H9 (cell line): ENCODE measurements at places on chromosomes 3 and 15. TPM values are rescaled to one million over a fixed set of nuclear protein-coding genes. Genes with fewer than 3 reads are reported as not detected.
A peak's percentile ranks its signal among the peaks of the same experiment; 100 is the strongest.

CYP1A2 gene
- total RNA-seq = not detected in 2 replicates

DNA sequence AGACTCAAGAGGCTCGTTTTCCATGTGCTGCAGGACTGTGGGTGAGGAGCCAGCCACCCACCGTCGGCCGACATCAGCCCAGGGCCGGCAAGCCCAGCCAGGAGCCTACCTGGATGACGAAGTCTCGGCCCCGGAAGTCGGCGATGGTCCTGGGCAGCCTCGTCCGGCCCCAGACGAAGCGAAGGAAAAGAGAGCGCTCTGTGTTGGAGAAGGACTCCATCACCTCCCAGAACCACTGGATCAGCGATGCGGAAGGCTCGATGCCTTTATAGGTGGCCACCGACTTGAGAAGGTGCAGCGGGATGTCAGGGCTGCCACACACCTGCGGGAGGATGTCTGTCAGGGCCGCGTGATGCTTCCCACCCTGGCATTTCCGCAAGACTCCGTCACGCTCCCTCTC is 13.8 kb upstream of the OCA2 start:
- no peak for DNase-seq

PLA2G4F gene
- total RNA-seq = not detected in 2 replicates

AMIGO3 gene
- 3.0 and 3.8 TPM in 2 replicates for total RNA-seq

DNA sequence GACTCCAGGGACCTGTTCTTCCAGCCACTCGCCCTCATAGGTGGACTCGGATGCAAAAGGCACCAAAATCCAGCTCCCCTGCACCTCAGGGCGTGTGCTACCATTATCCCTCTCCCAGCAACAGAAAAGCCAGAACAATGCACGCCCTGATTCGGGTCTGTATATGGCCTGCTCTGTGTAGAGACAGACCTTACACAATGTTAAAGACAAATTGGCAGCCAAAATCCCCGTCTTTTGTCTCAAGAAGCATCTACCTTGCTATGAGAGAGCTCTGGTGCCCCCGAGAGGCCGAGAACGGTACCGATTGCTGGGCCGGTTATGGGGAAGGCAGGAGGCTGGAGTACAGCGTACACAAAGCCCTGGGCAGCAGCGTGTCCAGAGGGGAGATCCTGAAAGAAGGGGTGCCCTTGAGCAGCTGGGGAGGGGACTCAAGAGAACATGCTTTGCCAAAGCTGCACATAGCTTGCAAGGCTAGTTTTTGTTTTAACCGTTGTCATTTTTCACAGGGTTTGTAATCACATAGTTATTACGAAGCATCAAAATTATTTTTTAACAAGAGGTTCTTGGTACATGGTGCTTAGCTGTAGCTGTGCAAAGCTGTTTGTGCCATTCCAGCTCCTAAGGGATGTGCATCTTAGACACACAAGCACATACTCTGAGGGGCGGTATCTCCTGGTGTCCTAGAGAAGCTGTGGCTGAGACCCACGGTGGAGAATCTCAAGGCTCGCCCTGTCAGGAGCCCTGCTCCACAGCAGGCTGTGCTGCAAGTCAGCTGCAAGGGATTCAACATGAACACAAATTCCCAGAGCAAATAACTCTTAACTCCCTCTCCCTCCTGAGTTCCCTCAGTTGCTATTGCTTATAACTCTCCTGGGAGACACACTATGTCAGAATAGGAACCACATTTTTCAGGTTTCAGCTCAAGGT is 461.5 kb upstream of the PPP2R3A start:
- DNase-seq = peak; percentile 89

RYR3 gene
- total RNA-seq = 0.85 and 1.9 TPM in 2 replicates

SPTBN5 gene
- total RNA-seq = 0.90 and 0.97 TPM in 2 replicates

PLSCR4 gene
- 1.1 and 1.2 TPM in 2 replicates for total RNA-seq

GRCh38 chr15:48493084-48493762 is 152.3 kb downstream of the FBN1 start:
- DNase-seq = no peak

SNX22 gene
- 4.4 and 4.8 TPM in 2 replicates for total RNA-seq

DNA sequence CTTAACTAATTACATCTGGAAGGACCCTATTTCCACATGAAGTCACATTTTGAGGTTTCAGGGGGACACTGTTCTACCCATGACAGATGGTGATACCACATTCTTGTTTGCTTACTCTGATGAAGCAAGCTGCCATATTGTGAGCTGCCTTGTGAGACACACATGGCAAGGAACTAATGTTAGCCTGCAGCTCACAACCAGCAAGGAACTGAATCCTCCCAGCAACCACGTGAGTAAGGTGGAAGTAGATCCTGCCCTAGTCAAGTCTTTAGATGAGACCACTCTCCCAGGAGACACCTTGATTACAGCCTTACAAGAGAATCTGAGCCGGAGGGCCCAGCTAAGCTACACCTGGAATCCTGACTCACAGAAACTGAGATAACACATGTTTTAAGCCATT is 160.1 kb downstream of the PDE8A start:
- DNase-seq = no peak

GRCh38 chr15:31485431-31485830 is 158.8 kb downstream of the KLF13 start:
- peak; percentile 18 for DNase-seq

DNA sequence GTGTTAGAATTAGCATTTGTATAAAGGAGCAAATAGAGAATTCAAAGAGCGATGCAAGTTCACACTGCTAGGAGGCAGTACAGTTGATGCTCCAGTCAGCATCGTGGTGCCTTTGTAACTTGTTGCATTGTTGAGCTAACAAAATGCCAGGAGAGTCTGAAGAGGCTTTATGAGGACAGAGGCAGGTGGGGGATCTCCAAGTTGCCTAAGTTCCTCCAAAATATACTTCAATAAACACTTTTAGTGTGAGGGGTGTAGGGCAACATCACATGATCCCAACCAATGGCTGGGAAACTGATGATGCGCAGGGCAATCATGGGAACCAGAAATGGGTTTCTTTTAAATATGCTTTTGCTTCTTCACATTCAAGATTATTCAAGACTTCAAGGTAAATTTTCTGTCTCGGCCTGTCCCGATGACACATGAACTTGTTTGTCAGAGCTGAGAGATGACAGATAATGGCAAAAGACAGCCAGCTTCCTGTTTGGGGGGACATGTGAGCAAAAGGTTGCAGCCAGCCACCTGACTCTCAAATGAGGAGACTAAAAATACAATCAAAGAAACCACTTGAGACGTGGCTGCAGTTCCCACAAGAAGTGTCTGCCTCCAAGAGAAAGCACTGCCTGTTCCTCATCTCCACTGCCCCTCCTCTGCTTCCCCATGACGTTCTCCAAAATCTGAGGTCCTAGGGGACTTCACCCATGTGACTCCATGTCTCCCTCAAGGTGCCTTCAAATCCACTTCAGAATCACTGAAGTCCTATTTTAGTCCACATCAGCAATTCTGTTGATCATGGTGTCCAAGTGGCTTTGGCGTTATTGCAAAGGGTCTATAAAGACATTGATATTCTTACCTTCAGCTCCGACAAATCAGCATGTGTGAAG is 39.3 kb downstream of the KLHL6 start:
- no peak for DNase-seq

CCDC9B gene
- 0.48 and 0.50 TPM in 2 replicates for total RNA-seq

- no peak for DNase-seq
Measured at GRCh38 chr3:154642145-154642544, 212.2 kb upstream of the GPR149 start.

- DNase-seq = no peak
Measured at GRCh38 chr3:36480911-36481648, 100.8 kb downstream of the STAC start.

DNA sequence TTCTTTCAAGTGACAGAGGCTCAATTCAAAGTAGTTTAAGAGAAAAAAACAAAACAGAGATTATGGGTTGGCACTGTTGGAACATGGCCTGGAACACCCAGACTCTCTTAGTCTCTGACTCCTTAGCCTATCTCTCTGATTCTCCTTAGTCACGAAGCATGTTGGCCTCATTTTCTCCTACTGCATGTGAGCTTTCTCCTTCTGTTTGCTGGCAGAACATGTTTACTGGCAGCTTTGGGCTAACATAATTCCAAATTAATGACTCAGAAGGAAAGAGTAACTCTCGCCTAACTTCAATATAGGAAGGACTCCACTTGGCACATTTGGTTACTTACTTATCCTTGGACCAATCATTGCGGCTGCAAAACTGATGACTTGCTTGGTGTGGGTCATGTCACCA is 21.7 kb upstream of the CCDC39 start:
- no peak for DNase-seq

GOLGA6L7 gene
- total RNA-seq = not detected in 2 replicates

DNA sequence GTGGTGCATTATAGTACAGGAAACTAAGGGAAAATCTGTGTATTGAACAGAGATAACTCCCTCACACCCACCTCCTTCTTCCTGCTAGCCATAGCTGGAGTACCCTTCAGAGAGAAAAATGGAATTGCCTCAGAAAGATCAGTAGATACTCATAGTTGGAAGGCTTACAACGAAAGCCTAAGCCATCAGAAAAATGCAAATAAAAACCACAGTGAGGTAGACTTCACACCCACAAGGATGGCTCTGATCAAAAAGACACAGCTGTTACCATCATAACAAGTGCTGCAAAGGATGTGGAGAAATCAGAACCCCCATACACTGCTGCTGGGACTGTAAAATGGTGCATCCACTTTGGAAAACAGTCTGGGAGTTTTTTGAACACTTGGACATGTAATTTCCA is 7.4 kb upstream of the DLG1 start:
- no peak for DNase-seq

DNA sequence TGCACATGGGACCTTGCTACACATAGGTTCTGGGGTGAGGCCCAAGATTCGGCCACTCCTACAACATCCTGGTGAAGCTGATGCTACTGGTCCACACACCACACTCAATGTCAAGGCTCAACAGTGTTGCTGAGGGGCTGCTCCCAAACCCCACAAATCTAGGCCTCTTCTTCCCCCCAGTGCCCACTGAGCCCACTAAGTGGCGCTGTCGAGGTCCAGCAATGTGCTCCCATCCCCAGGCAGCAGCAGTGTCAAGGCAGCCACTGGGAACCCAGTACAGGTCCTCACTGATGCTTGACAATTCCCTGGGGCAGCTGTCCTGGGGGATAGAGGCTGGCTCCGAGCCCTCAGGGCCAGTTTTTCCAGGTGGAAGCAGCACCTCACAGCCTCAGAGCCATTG is 21.5 kb downstream of the SCN5A start:
- peak; percentile 85 for DNase-seq

DNA sequence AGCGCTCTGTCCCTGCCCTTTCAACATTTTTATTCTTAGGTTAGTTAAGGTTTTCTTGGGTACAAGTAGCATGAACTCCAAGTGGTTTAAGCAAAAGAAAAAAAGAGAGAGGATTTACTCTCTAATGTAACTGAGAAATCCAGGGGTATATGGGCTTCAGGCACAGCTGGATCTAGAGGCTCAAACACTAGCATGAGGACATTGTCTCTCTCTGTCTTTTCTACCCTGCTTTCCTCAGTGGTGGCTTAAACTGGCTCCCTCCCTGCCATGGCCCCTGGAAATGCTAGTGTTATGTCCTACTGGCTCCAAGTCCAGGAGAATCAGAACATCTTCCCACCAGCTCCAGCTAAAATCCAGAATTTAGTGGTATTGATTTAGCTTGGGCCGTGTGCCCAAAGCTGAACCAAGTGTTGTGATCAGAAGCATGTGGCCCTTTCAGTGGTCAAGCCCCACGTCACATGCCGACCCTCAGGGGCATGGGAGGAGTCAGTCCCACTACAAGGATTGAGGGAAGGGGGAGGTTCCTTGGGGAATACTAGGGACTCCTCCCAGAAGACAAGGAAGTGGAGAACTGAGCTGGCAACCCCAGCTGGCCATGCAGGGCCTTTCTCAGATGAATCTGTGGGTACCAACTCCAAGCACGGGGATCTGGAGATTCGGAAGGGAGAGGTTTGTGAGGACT is 58.0 kb downstream of the LINGO1 start:
- DNase-seq = no peak

DNA sequence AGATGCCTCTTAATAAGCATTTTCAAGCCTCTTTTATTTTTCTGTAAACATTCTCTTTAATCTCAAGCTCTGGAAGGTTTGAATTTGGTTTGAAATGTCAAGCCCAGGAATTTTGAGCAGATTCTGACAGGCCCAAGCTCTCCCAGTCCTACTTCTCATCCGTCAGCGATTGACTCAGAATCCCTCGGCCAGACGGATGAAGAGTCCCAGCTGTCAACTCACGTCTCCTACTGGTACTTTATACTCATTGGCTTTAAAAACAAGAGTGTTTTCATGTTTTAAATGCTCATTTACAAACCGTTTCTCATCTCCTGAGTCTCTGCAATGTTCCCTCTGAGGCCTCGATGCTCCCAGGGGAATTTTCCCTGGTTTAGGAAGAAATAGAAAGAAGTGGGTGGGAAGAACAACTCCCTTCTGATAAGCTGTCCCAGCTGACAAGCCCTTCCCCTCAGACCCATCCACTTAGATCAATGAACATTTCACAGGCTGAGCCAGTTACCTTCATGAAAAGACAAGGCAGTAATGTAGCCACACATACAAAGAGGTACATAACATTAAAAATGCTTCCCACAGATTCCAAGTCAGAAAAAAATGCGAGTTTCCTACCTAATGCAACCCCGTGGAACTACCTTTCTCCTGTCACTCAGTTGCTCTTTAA is 478.2 kb upstream of the DPH6 start:
- no peak for DNase-seq

DPPA2 gene
- total RNA-seq = 3.1 and 3.2 TPM in 2 replicates

GRCh38 chr15:75095594-75095993 is 72.2 kb downstream of the PPCDC start:
- DNase-seq = no peak

GRCh38 chr3:141313093-141313683 is 55.1 kb upstream of the ZBTB38 start:
- DNase-seq = no peak

GPR15 gene
- total RNA-seq = not detected in 2 replicates

GRCh38 chr3:243356-243725 is 46.8 kb downstream of the CHL1 start:
- DNase-seq = no peak

TERC gene
- total RNA-seq = 12.9 and 14.1 TPM in 2 replicates

DNA sequence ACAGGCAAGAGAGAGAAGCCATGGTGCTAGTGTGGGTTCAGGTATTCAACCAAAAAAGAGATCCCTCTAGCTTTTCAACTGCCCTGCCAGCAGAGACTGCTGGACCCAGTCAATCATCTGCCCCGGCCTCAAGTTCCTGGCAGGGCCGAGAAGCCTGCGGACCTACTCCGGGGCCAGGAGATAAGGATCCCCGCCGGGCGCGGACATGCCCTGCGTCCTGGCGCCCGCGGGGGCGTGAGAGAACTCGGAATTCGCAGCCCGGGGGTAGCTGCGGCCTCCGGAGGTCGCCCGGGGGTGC is 821 bp upstream of the MAGI1 start:
- DNase-seq = peak; percentile 63

LRRC31 gene
- total RNA-seq = not detected in 2 replicates

SH3GL3 gene
- 11.0 and 11.2 TPM in 2 replicates for total RNA-seq

IL17RB gene
- 8.3 and 9.8 TPM in 2 replicates for total RNA-seq

GRCh38 chr3:13025090-13025489 is 48.1 kb downstream of the IQSEC1 start:
- no peak for DNase-seq

GRCh38 chr3:57820479-57820878 is 64.4 kb downstream of the SLMAP start:
- DNase-seq = no peak

- no peak for DNase-seq
Measured at GRCh38 chr3:187593451-187593850, 76.7 kb downstream of the SST start.

- no peak for DNase-seq
Measured at GRCh38 chr3:54349231-54349652, 226.9 kb downstream of the CACNA2D3 start.
